ENCODE measurements at places on chromosomes 4 and X.

GRCh38 chr4:144715230-144715629 is 69.3 kb downstream of the HHIP start:
- no peak for DNase-seq

DNA sequence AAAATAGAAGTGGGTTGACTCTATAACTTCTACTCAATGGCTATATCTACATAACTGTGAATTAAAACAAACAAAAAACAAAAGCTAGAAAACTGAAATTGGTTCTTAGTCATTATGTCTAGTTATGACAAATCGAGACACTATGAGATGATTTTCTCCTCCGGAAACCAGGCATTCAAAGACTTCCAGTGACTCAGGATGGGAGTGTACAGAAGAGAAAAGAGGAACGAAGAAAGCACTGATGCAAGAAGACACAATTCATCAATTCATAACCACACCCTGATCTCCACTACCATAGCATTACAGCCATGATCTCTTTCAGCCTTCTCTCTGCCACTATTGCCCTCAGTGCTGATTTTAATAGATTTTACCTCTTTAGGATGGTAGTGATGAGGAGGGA is 253.6 kb downstream of the CBLL2 start:
- no peak for DNase-seq

GRCh38 chr4:71241501-71242288 is 97.1 kb upstream of the SLC4A4 start:
- no peak for DNase-seq

DNA sequence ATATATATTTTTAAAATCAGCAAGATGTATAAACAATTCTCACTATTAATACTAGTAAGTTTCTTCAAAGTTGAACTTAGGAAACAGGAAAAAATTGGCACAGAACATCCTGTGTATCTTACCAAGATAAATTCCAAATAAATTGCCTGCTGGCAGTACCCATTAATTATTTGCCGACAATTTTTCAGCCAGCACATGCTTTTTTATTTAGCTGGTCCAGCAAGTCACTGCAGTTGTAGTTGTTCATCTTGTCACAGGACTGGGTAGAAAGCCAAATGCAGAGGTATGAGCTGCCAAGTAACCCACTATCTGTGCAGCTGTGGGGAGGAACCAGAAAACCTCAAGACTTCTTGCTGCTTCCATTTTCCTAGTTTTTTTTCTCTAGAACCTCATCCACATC is 113.4 kb downstream of the PACRGL start:
- DNase-seq: no peak

DNA sequence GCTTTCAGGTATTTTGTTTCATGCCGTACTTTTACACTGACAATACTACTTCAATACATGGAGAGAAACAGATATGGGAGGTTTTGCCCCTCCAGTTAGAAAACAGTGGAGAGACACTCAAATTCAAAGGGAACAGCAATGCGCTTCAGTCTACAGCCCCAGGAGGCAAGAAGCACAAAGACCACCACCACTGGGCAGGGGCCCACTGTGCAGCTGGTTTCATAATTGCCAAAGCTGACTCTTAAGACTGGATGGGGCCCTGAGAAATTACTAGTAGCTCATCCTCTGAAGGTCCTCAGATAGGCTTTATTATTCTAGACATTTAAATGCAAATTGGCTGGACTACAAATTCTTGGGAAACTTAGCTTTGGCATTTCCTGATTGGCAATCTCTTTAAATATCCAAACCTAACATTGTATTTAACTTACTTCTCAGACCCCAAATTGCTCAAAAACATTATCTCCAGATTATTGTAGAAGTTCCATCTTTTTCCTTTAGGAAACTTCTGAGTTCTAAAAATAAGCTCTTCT is 85.9 kb upstream of the GPR34 start:
- peak; percentile 5 for DNase-seq
